ENCODE measurements at places on chromosomes 5 and 9.

DNA sequence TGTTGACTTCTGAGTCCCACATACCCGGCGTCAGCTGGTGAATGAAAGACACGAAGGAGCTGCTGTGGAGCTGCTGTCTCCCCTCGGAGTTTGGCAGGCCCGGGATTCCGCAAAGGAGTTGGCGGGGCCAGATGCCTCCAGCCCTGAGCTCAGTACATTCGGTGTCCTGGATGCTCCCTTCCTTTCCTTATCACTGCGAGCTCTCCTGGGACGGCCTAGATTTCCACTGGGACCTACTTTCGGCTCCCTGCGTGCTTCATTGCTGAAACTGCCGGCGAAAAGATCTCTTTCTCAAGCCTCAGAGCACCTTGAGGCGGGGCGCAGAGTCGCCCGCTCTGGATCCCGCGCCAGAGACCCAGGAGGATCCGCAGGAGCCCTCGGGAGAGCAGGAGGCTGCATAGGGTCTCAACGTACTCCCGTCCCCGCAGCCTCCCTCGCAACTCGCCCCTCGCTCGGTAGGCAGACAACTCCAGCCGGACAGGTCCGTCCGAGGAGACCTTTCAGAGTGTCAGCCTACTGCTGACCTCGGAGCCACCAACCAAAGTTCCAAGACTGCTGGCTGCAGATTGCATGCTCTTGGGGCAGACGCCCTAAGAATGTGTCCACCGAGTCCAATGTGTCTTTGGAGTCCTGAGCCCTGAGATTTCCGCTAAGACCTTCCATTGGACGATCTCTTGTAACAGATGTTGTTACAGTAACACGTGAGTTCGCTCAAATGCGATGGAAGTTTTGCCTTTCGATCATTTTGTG, 6.1 kb downstream of the ANXA2R start:
- no peak for DNase-seq

- DNase-seq = no peak
Observed at GRCh38 chr9:26243726-26244125, 565.5 kb upstream of the TUSC1 start.

DNA sequence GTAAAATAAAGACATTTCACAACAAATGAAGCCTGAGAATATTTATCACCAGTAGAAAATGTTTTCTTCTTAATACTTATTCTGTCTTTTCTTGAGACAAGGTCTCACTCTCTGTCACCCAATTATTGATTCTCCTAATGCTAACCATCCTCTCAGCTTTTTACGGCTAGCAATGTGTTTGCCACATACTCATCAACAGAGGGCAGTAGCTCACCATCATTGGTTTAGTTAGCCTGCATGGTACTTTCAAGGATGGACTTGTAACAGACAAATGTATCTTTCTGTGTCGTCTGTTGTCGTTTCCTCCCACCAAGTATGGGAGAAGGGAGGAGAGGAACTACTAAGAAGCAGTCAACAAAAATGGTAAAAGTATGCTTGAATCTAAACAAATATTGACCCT, 5.9 kb upstream of the ACO1 start:
- peak; percentile 65 for DNase-seq

- DNase-seq = no peak
Observed at GRCh38 chr5:131758520-131758900, 38.3 kb downstream of the FNIP1 start.

GRCh38 chr9:130137641-130138081, 34.5 kb upstream of the NCS1 start:
- DNase-seq = no peak

GRCh38 chr5:60274747-60275146, 381.2 kb upstream of the PDE4D start:
- no peak for DNase-seq

DNA sequence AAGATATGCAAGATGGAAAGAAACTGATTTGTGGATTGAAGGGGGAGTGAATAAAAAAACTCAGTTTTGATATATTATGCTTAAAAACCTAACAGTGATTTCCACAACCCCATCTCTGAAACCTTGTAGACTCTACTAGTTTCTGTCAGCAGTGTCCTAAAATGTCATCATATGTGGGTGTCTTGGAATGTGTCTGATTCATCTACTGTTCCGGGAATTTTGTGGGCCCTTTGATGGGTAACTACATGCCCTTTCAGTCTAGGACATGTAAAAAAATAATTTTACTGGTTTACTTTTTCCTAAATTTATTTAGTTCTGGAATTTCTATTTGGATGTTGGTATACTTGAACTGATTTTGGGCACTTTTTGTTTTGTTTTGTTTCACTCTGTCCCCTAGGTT, 118.9 kb upstream of the NMUR2 start:
- DNase-seq = no peak

DNA sequence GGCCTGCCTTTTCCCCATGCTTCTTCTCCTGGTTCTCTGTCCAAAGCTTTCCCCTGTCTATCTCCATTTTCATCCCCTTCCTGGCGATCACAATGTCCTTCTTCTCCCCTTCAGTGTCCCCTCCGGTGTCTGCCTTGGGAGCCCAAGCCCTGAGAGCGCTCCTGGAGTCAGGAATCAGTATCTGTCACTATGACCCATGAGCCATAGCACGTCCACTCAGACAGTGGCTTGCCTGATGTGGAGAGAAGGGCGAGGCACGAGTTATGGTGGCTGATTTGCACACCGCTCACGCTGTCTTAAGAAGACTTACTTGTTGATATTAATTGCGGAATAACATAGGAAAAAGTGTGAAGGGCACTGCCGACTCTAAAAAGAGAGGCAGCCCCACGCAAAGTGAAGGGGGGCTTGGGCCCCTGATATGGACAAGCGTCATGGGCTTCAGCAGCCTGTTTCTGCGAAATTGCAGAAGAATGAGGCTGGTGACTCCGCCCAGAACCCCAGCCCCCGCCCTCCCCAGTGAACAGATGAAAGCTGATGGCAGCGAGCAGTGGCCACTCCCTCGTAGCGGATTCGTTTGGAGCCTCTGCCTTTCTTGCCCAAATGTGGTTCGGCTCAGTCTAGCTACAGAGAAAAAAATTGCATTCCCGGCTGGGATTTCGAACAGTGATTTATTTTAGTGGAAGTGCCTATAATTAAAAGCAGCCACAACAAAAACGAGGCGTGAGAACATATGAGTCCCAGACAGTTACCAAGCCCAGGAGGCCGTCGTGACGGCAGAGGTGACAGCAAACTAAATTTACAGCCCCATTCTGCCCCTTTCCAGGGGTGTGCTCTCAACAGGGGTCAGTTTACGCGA, 149.8 kb downstream of the ICE1 start:
- no peak for DNase-seq

- peak; percentile 92 for DNase-seq
Observed at GRCh38 chr9:88775037-88775471, 216.2 kb upstream of the S1PR3 start.

Data from fibroblast of the conjunctiva (primary cell).